ENCODE measurements at places on chromosomes 4 and X.

GRCh38 chr4:48180234-48180633 is 46.2 kb upstream of the TXK start:
- no peak for DNase-seq

GRCh38 chrX:46624090-46624786 is 50.7 kb downstream of the CHST7 start:
- DNase-seq = no peak

DNA sequence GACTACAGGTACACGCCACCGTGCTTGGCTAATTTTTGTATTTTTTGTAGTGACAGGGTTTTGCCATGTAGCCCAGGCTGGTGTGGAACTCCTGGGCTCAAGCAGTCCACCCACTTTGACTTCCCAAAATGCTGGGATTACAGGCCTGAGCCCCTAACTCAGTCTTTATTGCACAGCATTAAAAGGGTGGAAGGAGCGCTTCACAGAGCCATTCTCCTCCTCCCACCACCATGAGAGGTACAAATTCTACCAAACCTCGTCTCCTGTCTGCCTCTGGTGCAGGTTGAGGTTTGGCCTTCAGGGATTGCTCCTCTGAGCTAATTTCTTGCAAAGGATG is 52.3 kb downstream of the TLR10 start:
- no peak for DNase-seq

- DNase-seq = no peak
These were observed 534.9 kb upstream of the DIPK2B start for GRCh38 chrX:45735571-45735970.

GRCh38 chr4:117550085-117550484 is 464.7 kb upstream of the TRAM1L1 start:
- DNase-seq = no peak

- no peak for DNase-seq
These were observed 2.8 kb upstream of the SAP30 start for GRCh38 chr4:173367946-173368345.

- no peak for DNase-seq
These were observed 306.4 kb downstream of the CXXC4 start for GRCh38 chr4:104188301-104188700.

- no peak for DNase-seq
These were observed 47.7 kb upstream of the MGST2 start for GRCh38 chr4:139617702-139618490.

DNA sequence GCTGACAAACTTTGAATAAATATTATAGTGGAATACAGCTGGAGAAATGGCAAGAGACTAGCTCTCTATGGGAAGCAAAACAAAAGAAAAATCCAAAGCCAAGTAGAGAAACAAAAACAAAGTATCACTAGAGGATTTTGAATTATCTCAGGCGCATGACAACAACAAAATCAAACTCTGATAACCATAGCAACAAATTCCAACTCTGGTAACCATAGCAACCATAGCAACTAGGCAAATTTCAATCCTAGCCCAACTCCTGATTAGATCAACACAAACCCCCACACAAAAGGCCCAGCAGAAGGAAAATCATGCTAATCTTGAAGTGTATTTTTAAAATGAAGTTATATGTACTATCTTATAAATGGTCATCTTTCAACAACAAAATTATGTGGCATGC is 98.4 kb upstream of the MAGEE2 start:
- DNase-seq = no peak

DNA sequence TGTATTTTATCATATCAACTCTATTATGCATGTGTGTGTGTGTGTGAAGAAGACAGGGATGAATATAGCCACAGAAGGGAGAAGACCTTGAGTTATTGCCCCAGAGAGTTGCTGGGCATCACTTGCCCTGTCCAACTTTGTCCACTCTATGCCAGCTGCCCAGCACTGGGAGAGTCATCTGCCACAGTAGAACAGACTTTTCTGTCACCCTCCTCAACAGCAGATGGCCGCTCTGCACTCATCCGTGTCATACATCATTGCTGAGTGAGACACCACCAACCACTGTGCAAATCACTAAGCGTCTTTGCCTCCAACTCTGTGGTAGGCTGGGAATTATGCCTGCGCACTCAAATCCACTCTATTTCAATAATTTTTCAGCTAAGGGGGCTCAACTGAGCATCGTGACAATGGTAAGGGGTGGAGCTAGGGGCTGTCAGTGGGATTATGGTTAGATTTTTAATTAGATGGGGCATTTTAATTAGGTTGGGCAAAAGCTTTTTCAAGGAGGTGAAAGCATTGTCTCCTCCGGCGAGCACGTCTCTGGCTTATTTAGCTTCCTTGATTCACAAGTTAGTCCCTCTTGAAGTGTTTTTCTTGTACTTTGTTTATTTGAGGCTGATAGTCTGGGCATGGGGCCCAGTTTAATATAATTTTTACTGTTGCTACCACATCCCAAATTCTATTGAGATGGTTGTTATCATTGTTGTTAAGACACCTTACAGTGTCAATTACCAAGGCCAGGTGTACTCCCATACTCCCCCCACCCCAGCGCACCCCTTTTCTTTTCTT is 100.1 kb upstream of the KLF3 start:
- no peak for DNase-seq

- no peak for DNase-seq
These were observed 876.5 kb upstream of the INTU start for GRCh38 chr4:126756050-126756829.

GRCh38 chrX:148284056-148284455 is 216.4 kb upstream of the AFF2 start:
- no peak for DNase-seq

DNA sequence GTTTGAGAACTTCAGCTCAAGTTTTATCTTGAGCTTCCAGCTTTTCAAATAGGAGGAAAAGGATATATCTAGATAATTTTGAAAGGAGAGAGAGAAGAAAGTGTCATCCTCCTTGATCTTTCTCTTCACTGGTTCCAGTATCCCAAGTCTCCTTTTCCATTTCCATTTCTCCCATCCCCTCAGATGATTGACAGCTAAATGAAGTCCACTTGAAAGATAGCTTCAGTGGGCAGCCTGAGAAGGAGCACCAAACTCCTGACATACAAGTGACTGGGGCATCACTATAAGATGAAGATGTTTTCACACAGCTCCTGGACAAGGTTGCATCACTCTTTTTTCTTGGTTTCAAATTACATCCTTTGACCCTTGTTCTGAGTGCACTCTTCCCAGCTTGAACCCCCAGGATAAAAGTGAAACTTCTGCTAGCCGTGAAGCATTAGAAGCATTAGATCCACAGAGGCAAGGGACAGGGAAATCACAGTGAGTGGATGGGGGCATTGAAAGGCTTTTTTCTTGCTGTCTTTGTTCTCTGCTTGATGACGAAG is 17.5 kb upstream of the MAGEA10 start:
- DNase-seq = no peak

DNA sequence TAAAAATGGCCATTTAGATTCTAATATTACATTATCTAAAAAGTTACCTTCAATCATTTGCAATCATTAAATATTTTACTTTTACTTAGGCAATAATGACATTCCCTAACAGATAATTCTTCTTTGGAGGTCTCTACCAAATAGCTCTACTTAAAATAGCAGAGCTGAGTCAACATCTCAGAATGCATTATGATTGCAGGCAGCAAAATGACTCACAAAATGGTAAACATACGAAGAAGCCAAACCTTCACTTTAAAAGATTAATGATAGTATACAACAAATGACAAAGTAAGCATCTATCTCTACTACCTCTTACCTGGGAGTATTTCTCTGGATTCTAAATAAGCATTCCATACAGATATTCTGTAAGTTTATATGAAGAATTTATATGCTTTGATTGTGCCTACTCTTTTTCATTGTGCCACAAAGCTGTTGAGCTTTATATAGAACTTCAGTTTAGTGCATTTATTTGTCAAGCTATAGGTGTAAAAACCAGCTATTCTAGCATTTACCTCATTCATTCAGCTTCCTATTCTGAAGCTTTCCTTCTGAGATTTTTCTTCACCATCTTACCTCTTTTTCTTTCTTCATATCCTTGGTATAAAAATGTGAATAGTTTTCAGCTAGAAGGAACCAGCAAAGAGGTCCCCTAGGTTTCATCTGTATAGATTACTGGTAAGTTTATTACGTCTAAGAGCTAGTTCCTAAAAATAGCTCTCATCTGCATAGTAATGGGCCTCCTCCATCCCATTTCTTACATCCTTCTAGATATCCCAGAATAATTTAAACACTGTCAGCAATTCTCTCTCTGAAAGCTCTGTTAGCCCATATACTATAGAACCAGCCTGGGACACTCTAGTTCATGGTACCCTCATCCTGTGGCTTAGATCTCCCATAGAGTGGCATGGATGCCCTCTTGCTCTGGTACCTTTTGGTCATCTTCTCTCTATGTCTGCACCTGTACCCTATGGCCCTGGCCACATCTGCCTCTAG is 17.2 kb upstream of the SPCS3 start:
- no peak for DNase-seq
